ENCODE measurements at places on chromosomes 11 and 22.

DNA sequence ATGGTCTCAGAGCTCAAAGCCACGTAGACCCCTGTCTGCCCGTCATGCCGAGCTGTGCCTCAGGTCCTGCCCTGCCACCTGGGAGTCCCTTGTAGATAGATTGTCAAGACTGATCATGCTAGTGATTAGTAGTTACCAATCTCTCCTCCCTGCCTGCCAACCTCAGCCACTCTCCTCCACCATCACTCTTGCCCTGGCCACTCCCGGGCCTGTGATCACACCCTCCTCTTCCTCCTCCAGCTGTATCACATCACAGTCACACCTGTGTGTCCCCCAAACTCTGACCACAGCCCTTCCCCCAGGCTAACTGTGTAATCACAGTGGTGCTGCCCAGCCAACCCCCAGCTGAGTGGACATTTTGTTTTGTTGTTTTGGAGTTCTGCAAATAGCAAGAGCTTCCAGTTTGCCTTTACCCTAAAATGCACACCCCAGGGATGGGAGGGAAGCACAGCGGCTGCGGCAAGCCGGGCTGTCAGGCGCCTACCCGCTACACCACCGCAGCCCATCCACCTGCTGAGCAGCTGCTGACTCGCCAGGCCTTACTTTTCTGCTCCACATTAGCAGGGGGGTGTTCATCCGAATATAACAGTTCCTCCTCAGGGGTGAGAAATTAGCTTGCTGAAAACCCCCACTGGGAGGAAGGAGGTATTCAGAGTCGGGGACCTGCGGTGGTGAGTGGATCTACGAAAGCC lies 45.8 kb downstream of the LRFN4 start:
- no peak for DNase-seq

DNA sequence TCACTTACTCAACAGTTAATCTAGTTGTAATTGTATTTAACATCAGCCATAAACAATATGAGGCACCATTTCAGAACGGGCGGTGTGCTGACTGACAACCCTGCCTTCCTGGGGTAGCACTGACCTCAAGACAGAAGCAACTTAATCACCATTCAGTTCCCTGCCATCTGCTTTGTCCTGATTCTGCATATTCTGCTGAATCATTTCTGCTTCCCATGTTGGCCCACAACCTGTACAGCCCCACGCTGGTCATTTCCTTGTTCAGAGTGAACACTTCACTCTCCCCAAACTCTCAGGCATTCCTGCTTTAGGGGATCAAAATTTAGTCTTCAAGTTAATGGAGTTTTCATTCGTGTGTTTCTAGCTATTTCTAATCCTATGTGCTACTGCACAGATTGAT lies 132.3 kb upstream of the ZBED5 start:
- no peak for DNase-seq

- no peak for DNase-seq
These were observed 195.9 kb downstream of the SWAP70 start for GRCh38 chr11:9859554-9860305.

GRCh38 chr11:10414659-10415058 lies 40.4 kb upstream of the AMPD3 start:
- DNase-seq = peak; percentile 90

GRCh38 chr22:29031227-29032011 lies 30.2 kb downstream of the C22orf31 start:
- no peak for DNase-seq
